Cerebellar nuclear complex (tissue), 1 donor: ENCODE measurements at places on chromosomes 11 and 22.

- DNase-seq = no peak
Measured at GRCh38 chr11:9855579-9856287, 191.9 kb downstream of the SWAP70 start.

DNA sequence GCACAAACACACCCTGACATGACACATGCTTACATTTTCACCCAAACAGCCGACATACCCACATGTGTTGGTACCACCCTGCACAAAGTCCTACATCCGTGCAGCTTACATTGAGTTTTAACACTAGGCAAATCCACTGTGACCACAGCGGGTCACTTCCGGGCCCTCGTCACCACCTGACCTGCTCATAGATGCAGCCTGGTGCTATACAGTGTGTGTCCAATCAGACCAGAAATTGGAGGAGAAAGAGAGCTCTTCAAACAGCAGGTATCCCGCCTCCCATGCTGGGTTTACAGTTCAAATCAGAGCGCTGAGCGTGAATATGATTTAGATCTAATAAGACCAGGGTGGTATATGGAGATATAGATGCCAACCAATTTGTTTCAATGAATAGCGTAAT lies 35.4 kb downstream of the PHF21B start:
- no peak for DNase-seq

DNA sequence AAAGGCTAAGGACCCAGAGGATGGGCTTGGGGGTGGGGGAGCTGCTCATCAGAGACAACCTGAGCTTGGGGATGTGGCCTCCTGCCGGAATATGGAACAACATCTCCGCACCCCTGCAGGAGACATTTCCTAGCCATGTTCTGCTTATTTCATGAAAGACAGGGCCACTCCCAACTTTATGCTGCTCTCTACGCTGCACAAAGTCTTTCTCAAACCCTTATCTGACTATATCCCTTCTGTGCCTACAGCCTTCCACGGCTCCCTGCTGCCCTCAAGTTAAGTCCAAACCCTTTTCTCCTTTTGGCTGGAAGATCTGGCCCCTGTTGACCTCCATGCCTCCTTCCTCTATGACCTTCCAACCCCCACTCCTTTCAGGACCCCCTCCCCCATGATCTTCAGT lies 562.0 kb downstream of the MN1 start:
- no peak for DNase-seq

DNA sequence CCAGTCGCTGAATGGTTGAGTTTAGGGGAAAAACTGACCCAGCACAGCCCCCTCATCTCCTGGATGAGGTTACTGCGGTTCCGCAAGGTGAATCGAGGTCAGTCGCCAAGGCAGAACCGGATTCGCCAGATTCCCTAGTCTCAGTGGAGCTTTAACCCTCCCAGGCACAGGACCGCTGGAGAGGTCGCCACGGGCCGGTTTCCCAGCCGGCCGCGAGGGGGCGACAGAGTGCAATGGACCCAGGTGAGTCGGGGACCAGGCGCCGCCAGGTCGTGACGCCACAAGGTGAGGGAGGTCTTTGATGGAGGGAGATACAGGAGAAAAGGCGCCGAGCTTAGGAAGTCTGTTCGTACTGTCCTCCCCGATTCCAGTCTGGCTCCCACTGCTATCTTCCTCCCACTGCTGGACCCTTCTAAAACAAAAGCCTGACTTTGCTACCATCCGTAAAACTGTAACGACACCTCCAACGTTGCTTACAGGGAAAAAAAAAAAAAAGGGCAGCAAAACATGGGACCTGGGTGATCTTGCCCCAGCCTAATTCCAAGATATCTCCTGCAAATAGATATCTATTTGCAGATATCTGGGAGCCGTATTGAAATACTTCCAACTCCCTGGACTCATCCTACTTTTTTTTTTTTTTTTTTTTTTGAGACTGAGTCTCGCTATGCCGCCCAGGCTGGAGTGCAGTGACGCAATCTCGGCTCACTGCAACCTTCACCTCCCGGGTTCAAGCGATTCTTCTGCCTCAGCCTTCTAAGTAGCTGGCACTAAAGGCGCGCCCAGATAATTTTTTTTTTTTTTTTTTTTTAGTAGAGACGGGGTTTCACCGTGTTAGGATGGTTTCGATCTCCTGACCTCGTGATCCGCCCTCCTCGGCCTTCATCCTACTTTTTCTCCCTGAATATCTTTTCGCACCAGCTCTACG lies 1.4 kb upstream of the GGA1 start:
- DNase-seq = peak; percentile 66
